ENCODE measurements at places on chromosomes 7 and 10.

DNA sequence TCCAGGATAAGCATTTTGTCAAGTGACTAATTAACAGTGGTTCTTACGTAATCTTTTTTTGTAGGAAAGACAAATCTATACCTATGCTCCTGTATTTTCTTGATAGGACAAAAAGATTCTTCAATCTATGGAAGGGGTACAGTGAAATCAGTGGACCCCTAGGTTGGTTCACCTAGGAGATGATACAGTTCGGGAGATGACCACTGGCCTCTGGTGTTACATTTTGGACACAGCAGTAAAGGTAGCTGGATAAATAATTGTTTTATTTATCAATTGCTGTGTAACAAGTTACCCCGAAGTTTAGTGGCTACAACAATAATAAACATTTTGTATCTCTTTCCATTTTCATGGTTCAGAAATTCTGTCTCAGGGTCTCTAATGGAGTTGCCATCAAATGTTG, 288.2 kb upstream of the MAGI2 start:
- DNase-seq: no peak

- DNase-seq: no peak
Observed at GRCh38 chr10:133313192-133313591, 4.5 kb downstream of the ZNF511 start.

DNA sequence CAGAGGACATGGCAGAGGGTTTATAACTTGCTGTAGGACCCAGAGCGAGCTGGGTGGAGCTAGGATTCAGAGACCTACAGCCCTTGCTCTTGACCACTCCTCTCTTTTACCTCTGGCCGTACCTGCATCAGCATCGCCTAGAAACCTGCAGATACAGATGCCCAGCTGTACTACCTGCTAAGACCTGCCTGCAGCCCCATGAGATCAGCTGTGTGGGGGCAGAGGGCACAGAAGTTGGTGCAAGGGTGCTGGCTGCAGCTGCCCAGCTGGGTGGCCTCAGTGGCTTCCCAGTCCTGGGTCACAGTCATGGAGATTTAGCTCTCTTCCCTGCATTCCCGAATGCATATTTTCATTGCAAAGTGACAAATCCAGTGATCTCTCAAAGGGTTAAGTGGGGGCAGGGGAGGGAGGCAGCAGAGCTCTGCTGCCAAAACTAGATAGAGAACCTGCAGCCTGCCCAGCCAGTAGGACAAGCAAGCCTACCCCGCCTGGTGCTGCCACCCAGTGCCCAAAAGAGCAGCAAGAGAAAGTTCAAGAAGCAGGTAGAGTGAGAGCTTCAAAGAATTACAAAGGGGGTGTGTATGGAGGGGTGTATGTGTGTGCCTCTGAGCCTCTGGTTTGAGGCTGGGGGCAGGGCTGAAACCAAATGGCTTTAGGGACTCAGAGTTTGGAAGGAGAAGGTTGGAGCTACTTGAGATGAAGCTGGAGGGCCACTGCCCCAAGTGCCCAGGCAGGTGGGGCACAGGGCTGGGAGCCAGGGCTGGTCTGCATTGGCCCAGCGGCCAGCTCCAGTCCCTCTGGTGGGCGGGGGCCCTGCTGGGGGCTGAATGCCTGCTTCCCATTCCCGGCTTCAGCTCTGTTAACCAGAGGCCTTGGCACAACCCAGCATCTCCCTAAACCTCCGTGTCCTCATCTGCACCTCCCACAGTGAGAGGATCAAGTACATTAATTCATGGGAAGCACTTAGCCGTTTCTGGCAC, 6.9 kb downstream of the FAM241B start:
- no peak for DNase-seq

DNA sequence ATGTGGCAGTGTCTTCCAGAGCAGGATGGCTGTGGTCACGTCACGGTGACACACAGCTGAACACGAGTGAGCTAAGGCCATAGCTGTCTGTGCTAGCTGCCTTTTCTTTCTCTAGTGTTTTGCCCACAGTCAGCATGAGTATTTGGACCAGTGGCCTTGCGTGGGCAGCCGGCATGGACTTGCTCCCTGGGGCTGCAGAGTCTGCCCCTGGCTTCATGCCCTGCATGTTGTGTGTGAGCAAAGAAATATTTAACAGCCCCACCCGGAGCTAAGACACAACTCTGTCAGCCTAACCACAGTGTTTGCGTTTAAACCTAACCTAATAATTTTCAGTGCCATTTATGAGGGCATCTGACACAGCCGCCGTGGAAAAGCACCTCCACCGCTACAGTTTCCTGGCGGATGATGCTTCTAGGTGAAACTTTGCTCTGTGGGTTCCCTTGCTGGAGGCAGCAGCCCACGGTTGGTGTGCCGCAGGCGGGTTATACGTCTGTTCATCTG, 14.6 kb downstream of the CHST12 start:
- DNase-seq: no peak

DNA sequence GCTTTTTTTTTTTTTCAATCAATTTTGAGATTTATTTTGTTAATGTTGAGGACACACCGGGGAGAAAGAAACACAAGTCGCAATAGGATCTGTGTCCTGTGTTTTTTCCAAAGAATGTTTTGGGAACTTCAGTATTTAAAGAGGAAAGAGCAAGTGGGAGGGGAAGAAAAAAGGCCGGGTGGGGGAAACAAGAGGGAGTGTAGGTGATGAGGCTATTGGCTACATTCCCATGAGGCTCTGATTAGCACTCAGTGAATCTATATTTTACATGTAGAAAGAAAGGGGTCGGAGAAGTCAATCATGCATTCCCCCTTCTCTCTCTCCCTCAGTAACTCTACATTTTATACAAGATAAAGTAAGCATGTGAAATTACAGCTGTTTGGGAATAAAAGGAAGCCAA, 4.1 kb downstream of the ZNF680 start:
- DNase-seq: no peak

DNA sequence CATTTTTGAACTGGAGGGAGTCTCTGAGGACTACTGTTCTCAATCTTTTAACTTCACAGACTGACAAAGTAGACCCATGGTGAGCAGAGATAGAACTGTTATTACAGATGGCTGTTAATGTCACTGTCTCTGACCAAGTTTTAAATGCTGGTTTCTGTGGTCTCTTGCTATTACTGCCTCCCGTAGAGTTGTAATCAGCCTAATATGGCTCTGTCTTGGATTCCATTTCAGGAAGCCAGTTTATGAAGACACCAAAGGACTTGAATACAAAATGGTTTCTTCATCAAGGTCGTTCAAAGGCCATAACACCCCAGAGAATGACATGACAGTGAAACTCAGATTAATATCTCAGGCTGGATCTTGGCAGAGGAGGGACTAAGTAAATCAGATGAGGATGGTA, 3.9 kb downstream of the SFRP4 start:
- DNase-seq: no peak

GRCh38 chr7:64528770-64529169, 34.1 kb downstream of the ZNF680 start:
- no peak for DNase-seq

- peak; percentile 23 for DNase-seq
Observed at GRCh38 chr7:50954716-50955115, 172.0 kb upstream of the GRB10 start.

GRCh38 chr7:81355911-81356310, 413.9 kb downstream of the HGF start:
- DNase-seq: no peak

- DNase-seq: no peak
Observed at GRCh38 chr10:91352760-91353159, 57.4 kb upstream of the HECTD2 start.

- DNase-seq: peak; percentile 79
Observed at GRCh38 chr7:116236020-116236630, 25.8 kb downstream of the TES start.

DNA sequence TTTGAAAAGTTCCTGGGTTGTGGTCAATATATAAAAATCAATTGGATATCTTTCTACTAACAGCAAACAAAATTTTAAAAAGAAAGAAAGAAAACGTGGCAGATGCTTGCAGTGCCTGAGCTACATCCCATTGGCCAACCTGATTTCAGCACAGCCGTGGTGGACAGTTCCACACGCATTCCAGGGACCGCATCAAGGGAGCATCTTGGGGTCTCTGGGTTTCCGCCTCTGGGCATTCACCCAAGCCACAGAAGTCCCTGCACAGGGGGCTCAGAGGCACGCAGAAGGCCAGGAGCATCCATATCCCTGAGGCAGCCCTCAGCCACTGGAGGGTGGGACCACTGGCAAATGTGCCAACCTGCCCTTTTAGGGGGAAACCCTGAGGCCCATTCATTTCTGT, 254.5 kb upstream of the RNF32 start:
- DNase-seq: no peak

DNA sequence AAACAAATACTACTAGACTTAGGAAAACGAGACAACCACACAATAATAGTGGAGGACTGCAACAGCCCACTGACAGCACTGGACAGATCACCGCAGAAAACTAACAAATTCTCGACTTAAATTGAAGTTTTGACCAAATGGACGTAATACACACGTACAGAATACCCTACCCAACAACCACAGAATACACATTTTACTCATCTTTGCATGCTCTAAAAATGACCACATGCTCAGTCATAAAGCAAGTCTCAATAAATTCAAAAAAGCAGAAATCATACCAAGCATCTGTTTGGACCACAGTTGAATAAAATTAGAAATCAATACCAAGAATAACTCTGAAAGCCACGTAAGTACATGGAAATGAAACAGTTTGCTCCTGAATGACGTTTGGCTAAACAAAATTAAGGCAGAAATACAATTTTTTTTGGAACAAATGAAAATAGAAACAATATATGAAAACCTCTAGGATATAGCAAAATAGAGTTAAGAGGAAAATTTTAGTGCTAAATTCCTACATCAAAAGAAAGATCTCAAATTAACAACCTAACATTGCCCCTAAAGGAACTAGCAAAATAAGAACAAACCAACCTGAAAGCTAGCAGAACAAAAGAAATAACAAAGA, 30.6 kb downstream of the MAPK8 start:
- no peak for DNase-seq

GRCh38 chr7:4472728-4473127, 209.4 kb upstream of the FOXK1 start:
- DNase-seq: no peak

- no peak for DNase-seq
Observed at GRCh38 chr7:152196391-152196790, 170.9 kb downstream of the GALNT11 start.

DNA sequence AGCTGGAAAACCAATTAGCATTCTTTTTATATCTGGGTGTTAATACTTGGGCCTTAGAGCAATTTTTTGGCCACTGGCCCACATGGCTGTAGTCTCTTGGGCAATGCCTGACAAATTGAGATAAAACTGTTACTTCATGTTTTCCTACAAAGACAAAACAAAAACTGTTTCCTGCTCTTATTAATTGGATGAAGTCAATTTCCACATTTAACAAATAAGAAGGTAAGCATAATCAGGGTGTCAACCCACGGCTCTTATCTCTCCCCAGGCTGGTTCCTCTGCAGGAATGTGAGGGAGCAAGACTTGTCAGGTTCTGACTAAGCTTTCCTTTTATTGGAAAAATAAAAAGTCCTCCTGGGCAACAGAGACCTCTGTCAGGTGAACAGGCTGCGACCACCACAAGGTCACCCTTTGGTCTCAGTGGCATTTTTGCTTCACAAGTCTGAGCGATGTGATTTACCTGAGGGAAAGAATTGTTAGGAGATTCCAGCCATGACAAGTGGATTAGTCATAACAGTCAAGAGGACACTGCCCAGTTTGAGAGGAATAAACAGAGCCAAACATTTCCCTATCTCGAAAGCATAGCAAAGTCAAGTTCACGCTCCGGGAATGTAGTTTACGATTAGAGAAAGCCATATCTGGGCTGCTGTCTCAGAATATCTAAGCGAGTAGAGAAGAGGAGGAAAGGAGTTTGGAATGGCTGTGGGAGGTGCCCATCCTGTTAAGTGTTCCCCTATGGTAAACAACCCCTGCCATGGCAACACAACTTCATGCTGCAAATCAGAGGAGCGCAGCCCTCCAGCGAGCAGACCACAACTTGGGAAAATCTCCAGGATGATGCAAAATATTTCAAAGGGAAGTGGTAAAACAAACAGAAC, 144.4 kb downstream of the TES start:
- DNase-seq: peak; percentile 57

DNA sequence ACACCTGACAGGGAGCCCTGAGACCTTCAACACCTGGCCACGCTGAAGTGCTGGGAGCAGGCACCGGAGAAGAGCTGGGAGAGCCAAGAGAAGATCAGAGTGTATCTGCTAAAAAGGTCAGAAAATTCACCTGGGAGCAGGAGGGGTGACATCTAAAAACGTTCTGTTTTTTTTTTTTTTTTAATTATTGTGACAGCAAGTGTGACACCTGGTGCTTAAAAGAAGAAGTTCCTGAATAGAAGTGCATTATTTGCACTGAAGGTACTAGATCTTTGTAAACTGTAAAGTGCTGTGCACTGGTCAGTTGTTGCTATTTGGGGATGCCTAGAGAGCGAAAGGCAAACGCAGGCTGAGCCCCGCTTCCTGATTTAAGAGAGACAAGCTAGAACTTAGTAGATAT, 422.0 kb downstream of the PLXNA4 start:
- DNase-seq: no peak

- no peak for DNase-seq
Observed at GRCh38 chr7:540997-541396, 21.4 kb upstream of the PDGFA start.

GRCh38 chr7:158139499-158139898, 448.1 kb downstream of the PTPRN2 start:
- DNase-seq: no peak

DNA sequence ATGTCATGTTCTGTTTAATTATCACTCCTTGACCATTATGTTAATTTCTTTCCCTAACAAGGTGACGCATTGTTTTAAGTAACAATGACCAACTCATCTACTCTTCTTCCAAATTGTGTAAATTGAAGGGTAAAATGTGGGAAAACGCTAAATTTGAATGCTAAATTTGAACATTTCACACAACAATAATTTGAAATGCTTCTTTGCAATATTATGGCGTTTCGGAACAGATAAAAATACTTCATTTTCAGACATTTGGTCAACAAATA, 29.2 kb upstream of the KMT2C start:
- no peak for DNase-seq

- DNase-seq: peak; percentile 12
Observed at GRCh38 chr10:124946945-124947344, 5.0 kb downstream of the ZRANB1 start.

DNA sequence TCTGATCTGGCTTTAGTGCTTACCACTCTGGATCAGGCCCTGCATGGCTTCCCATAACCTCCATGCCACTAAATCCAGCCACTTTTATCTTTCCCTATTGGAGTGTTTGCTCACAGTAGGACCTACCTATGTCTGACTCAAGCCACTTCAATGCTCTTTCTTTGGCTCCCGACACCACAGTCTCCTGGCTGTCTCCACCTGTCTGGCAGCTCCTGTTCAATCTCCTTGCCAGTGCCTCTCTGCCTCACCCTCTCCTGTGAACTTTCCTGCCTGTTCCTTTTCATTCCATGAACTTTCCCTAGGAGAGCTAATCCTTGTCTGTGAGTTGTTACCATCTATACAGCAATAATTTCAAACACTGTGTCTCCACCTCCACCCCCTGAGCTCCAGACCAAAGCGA, 82.6 kb upstream of the UCN3 start:
- DNase-seq: no peak

GRCh38 chr7:38502289-38502688, 128.9 kb downstream of the AMPH start:
- DNase-seq: no peak

Data from suppressor macrophage treated with lipopolysaccharide for 1 hour (primary cell).